NCI-H2081 (cell line): ENCODE measurements at places on chromosomes 11 and 22.

DNA sequence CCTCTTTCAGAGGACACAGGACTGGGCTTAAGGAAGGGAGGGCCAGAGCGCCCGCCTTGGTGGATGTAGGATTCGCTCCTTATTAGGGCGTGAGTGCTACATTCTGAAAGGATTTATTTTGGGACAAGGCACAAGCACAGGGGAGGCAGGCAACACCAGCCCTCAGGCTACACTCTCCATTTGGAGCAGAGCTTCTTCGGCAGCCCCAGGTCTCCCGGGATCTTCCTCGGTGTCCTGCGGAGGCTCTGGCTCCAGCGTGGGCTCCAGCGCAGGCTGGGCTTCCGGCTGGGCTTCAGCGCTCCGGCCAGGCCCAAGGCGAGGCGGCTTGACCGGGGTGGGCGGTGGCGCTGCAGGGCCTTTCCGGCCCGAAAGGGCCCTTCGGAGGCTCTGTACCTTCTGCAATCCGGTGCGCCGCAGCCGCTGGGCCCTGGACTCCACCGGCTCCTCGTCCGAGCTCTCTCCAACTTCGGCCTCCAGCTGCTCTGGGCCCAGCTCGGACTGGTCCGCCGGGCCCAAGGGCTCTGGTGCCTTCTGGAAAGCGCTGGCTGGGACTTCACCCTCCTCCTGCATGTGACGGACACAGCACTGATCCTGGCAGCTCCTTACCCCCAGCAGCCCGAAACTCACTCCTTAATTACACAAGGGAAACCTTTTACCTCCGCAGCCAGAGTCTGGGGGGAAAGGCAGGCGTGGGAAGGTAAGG lies 1.1 kb downstream of the CAVIN3 start:
- DNase-seq, result no peak

GRCh38 chr11:99370549-99371216 lies 349.9 kb downstream of the CNTN5 start:
- peak; percentile 91 for DNase-seq

DNA sequence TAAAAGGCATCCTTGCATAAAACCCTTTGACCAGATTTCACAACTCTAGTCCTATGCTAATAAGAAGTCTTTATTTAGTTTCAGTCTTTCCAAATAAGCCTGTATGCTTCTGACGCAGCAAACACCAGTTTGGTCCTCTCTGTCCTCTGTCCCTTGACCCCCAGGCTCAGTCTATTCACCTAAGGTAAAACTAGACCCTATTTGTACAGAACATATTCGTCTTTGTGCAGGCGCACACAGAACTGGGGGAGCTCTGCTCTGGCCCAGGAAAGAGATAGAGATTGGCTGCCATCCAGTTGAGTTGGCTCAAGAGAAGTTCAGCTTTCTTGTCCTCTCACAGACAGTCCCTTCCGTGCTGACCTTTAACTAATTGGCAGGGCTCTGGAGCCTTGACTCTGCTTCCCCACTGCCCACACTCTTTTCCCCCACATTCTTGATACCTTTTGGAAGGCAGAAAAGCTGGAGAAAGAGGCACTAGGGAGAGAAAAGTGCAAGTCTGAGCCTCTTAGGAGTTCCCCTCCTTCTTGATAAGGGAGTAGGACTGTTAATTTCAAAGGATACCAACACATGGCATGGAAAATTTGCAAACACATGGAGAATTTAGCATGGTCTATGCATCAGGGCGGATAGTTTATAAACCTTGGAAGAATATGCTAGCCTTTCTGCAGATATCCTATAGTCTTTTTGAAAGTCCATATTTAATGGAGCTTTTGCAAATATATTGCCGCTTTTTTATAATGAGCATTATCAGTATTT lies 21.2 kb upstream of the PSMA1 start:
- DNase-seq, result no peak

GRCh38 chr11:102007567-102008437 lies 39.4 kb upstream of the CFAP300 start:
- DNase-seq, result peak; percentile 39

DNA sequence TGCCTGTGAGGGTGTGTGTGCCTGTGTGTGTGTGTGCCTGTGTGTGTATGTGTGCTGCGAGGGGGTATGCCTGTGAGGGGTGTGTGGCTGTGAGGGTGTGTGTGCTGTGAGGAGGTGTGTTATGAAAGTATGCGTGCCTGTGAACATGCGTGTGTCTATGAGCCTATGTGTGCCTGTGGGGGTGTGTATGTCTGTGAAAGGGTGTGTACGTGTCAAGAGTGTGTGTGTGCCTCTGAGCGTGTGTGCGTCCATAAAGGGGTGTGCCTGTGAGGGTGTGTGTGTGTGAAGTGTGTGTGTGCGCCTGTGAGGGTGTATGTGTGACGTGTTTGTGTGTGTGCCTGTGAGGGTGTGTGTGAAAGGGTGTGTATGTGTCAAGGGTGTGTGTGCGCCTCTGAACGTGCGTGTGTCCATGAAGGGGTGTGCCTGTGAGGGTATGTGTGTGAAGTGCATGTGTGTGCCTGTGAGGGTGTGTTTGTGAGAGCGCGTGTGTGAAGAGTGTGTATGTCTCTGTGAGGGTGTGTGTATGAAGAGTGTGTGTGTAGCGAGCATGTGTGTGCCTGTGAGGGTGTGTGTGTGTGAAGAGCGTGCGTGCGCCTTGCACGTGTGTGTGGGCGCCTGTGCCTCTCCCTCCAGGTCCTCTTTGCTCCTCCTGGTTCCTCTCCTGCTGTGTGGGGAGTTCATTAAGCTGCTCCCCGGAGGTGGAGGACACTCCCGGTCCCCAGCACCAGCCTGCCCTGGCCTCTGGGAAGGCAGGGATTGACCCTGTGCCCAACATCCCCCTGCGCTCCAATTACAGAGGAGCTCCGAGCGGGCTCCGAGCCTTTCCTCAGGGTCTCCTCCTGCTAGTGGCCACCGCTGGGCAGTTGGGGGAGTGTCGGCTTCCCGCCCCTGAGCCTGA lies 53.3 kb downstream of the CACNA1I start:
- no peak for DNase-seq

- DNase-seq, result peak; percentile 69
Measured at GRCh38 chr11:119481021-119481666, 58.2 kb upstream of the THY1 start.

DNA sequence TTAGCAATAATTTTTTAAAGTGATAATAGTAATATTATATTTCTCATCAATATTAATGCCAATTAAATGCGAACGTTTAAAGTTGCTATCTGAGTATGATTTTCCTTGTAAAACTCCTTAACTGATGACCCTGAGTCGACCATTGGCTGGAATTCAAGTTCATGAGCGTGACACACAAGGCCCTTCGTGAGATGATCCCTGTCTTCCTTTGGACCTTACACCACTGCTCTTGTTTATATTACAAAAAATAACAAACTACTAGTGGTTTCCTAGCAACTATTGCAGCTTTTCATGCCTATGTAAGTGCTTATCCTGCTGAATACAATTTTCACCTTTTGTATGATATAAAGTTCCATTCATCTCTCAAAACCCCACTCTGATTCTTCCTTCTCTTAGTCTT lies 752.9 kb downstream of the CNTN5 start:
- DNase-seq, result no peak

DNA sequence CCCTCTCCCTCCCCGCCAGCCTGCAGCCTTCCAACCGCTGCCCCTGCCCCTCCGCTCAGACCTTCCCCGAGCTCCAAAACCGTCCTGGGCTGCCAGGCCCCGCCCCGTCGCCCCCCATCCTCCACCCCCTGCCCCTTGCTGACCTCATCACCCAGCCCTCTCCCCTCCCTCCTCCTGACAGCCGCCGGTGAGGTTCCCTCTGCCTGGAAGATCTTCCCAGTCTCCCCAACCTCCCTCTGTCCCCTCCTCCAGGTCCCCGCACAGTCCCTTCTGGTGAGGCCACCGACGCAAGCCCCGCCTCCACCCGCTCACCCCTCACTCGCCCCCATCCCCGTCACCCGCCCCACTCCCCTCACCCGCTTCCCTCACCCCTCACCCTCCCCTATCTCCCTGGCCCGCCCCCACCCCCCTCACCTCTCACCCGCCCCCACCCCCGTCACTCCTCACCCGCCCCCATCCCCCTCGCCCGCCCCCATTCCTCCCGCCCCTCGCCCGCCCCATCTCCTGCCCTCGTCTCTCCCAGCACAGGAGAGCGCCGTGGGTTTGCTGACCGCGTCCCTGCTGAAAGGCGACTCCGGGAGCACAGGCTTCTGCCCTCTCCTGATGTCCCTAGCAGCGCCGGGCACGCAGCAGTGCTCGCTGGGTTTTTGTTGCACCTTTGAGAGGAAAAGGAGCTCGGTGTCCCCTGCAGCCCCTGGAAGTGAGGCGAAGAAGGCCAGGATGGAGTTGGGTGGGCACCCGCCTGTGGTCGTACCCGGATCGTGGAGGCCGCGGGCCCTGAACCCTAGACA lies 16.4 kb upstream of the UPK3A start:
- no peak for DNase-seq

DNA sequence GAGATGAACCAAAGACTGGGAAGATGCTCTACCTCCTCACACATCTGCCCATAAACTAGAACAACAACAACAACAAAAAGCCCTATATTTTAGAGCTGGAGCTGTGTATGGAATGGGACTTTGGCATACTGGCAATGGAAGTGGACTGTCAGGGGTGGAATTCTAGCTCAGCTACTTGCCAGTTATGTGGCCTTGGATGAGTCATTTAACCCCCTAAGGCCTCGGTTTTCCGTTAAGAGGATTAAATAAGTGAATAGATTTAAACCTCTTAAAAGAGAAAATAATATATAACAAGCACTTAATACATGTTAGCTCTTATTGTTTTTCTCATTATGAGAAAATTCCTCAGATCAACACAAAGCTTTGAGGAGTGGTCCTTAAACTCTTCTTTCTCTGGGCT lies 195.0 kb downstream of the KIF18A start:
- no peak for DNase-seq

- DNase-seq, result peak; percentile 58
Measured at GRCh38 chr11:133078591-133079404, 453.5 kb downstream of the OPCML start.

DNA sequence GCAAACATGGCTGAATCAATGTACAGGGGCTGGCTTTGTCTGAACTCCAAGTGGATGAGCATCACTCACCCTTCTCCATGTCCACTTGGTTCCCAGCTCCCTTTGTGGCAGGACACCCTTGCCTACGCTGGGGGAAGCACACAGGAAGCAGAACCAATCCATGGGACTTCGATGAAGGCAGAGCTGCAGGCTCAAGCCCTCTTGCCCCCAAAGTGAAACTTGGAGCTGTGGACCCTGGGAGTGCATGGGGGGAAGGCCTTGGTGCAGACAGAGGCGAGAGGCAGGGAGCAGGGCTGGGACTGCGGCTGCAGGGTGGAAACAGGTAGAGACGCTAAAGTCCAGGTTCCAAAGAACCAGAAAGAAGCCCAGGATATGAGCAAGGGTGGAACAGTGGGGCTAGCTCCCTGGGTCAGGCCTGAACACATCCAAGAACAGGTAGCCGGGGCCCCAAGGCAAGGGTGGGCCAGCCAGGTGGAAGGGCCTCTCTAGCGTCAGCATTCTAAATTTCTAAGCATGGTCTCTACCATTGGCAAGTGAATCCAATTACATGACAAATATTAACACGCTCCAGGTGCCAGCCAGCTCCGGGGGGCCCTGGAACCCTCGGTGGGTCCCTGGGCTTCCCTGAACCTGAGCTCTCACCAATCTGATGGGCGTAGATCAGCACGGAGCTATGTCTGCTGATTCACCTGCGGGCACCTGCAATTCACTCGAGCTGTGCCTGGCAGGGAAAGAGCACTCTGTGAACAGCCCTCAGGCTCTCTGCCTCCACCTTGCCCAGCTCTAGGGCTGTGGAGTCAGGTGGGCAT lies 532.8 kb downstream of the BRD1 start:
- peak; percentile 18 for DNase-seq

DNA sequence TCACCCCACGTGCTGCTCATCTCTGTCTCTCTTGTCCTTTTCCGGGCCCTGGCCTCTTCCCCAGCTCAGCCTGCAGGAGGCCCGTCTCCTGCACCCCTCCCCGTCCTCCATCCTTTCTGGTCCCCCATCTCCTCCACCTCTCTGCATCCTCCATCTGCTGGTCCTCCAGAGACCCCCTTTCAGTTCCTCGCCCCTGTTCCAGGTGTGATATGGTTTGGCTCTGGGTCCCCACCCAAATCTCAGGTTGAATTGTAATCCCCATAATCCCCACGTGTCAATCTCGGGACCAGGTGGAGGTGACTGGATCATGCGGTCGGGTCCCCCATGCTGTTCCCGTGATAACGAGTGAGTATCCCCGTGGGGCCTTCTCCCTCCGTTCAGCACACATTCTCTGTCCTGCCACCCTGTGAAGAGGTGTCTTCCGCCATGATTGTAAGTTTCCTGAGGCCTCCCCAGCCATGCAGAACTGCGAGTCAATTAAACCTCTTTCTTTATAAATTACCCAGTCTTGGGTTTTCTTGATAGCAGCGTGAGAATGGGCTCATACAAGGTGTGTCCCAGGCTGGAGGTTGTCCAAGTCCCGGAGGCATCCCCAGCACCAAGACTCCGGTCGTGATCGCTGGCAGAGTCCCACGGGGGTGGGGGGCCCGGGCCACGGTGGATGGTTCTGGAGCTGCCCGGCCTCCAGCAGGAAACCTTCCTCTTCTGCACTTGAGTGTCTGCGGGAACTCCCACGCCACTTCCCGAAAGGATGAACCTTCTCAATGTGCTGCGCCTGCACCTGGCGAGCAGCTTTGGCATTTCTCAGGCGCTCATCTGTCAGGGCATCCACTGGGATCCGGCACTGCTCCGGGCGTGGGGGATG lies 29.0 kb upstream of the TOLLIP start:
- DNase-seq, result no peak

GRCh38 chr11:36751335-36751781 lies 153.3 kb upstream of the RAG2 start:
- no peak for DNase-seq

- DNase-seq, result no peak
Measured at GRCh38 chr11:116558504-116559211, 214.1 kb downstream of the BUD13 start.

DNA sequence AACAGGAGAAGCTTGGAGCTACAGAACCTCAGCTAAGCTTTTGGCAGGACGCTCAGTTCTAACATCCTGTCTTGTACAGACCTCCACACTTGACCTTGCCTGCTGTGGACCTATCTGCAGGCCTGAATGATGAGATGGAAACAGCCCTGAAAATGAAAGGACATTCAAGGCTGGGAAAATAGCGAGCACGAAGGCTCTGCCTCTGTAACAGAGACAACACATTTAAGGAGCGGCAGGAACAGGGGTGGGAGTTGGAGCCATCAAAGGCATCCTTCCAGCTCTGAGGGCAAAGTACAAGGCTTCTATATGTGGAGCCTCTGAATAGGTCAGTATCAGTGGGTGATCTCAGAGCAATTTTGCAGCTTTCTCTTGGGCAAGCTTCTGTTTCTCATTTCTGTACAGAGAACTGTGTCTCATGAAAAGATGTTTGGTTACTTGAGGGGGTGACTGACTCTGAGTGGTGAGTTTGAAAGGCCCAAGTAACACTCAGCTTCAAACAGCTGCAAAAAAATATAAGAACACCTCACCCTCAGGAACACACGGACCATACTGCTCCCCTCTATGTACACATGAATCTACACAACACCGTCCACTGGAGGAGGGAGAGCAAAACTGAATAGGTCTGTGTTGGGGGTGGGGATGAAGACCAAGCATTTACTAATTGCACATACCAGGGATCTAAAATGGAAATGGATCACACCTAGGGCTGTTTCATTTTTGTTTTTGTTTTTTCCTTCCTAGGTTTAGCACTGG lies 101.6 kb downstream of the CCDC81 start:
- no peak for DNase-seq
